NCI-H1417 (cell line): ENCODE measurements at places on chromosomes 1 and 21.

- DNase-seq = peak; percentile 63
Observed at GRCh38 chr1:209103092-209103491, 480.4 kb upstream of the CAMK1G start.

DNA sequence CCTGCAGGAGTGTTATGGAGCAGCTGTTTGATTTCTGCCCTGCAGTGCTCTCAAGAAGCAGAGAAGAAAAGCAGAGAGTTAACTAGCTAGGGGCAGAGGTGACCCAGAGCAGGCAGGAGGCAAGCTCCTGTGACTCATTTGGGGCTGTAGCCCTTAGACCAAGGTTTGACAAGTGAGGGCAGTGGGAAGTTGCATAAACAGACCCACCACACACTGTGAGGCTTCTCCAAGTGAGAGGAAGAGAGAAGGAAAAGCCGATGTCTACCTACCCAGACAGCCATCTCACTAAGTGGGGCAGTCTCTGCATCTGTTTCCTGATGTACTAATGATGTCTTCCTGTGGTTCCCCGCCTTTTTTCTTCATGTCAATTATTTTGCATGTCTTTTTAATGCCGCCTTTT lies 159.9 kb upstream of the NR5A2 start:
- DNase-seq = no peak

- no peak for DNase-seq
Observed at GRCh38 chr1:18481921-18482701, 1.4 kb downstream of the KLHDC7A start.

- DNase-seq = no peak
Observed at GRCh38 chr21:32929633-32930038, 96.1 kb upstream of the OLIG2 start.

DNA sequence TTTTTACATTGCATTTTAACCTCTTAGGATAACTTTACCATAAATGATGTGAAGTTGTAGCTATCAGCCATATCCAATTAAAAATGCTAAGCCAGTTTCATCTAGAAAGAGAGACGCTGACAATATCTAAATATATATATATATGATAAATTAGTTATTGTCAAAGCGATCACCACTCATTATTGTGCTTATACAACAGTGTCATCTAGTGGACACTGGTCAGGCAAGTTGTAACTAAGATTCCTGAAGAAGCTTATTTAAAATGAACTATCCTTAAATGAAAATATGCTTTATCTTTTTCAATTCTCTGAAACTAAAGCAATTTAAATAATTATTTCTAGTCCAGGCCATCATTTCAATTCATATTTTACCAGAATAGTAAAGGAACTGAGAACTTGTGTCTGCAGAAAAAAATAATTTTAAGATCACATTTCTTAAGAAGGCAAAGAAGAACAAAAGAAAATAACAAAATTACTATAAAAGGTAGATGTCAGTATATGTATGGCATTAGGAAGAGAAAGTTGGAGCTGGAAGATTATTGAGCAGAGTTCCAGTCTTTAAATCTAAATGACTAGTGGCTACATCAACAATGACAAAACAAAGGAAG lies 193.3 kb upstream of the SNX7 start:
- peak; percentile 76 for DNase-seq

GRCh38 chr21:43767984-43768867 lies 7.9 kb downstream of the CSTB start:
- DNase-seq = no peak

DNA sequence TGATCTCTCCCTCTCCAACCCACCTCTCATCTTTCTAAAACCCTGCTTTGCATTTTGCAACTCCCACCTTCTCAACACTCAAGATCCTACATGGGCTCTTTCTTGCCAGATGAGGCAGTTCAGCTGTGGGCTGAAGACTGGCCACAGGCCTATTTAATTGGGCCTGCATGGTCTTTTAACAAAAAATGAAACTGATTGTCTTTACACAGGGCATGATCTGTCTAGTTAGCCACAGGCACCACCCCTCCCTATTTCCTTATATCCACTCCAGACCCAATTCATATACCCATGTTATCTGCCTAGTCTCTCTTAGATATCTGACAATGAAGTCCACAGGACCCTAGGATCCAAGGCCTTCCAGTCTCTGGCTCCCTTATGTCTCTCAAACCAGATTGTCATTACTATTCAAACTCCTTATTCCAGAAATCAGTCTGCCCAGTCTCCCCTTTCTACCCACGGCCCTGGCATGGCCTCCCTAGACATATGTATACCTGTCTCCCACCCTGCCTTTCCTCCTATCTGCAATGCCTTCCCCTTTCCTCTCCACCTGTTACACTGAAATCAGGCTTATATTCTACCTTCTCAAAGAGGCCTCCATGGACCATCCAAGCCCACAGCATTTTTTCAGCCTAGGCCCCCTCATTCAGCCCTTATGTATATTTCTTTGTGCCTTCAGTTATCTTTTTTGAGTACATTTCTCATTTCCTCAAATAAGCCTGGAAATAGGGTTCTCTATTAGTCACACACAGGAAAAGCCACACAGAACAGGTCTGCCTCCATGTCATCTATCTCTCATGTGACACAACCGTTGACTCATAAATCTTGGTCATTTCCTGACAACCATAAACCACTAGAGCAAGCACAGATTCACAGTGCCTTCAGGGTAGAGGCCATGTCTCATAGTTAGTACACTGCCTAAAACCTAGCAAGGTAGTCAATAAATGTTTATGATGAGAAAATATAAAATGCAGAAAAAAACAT lies 39.0 kb downstream of the LPAR3 start:
- no peak for DNase-seq

DNA sequence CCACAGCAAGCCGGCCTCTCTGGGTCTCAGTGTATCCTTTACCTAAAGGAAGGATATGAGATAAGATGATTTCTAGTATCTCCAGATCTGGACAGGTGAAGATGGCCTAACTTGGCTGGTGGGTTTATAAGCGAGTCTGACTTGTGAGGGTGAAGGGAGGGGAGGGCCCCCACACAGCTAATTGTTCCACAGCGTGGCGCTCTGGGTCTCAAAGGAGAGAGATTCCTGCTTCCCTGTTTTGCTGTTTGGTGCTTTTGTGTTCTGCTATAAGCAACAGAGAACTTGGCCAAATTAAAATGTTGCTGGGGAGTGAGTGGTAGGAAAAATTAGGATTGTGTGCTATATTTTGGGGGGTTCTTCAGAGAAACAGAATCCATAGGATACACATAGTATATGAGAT lies 28.9 kb upstream of the NLRP3 start:
- DNase-seq = no peak

DNA sequence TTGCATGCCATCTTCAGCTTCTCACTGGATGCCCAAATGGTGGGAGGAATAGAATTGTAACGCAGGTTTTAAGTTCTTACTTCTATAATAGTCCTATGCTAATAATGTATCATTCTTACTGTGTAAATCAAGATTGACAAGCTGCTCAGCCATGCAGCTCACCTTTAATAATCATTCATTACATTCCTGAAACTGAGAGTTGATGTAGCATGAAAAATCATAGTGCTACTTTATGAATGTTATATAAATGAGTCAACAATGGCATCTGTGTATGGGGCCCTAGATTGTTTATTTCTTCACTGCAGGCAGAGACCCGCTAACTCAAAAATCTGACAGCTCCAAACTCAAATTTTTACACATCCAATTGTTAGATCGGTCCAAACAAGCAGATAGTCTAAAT lies 34.4 kb downstream of the FH start:
- no peak for DNase-seq

DNA sequence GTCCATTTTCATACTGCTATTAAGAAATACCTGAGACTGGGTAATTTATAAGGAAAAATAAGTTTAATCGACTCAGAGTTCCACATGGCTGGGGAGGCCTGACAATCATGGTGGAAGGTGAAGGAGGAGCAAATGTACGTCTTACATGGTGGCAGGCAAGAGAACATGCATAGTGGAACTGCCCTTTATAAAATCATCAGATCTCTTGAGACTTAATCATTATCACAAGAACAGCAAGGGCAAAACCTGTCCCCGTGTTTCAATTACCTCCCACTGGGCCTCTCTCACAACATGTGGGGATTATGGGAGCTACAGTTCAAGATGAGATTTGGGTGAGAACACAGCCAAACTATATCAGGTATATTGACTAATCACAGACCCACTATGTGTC lies 370.2 kb upstream of the USP24 start:
- DNase-seq = no peak

GRCh38 chr1:32919811-32920733 lies 18.9 kb upstream of the TMEM54 start:
- no peak for DNase-seq

- no peak for DNase-seq
Observed at GRCh38 chr21:34635307-34635706, 20.4 kb upstream of the RCAN1 start.

- DNase-seq = peak; percentile 82
Observed at GRCh38 chr1:161209790-161210409, 5.2 kb upstream of the FCER1G start.

GRCh38 chr1:183227422-183228346 lies 41.6 kb downstream of the LAMC2 start:
- peak; percentile 52 for DNase-seq

- no peak for DNase-seq
Observed at GRCh38 chr1:24536391-24536840, 19.5 kb upstream of the NCMAP start.

DNA sequence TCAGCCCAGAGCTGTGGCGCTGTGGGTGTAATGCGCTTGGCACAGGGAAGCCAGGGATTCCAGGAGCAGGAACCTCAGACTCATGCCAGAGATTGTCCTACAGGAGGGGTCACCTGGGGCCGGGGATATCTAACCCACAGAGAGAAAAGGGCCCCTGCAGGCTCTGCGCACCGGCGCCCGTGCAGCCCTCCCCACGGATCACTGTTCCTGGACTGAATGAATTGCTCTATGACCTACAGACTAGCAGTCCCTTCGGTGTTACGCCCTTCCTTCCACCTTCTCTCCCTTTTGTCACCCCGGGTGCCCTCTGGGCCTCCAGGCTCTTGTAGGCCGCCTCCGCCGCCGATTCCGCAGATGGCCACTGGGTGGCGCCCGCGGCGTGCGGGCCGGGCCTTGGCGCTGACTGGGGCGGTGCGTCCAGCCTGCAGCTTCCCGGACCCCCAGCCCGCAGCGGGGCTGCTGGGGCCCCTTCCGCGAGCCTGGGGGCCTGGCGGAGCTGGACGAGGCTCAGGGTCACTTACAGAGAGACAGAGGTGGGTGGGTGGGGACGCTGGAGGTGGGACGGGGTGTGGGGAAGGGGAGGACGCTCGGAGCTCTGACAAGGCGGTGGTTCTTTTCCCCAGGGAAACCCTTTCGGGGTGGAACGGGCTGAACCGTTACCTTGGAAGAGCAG lies 101.3 kb downstream of the IER5 start:
- DNase-seq = peak; percentile 82

- DNase-seq = no peak
Observed at GRCh38 chr1:7581754-7582459, 189.2 kb upstream of the VAMP3 start.

DNA sequence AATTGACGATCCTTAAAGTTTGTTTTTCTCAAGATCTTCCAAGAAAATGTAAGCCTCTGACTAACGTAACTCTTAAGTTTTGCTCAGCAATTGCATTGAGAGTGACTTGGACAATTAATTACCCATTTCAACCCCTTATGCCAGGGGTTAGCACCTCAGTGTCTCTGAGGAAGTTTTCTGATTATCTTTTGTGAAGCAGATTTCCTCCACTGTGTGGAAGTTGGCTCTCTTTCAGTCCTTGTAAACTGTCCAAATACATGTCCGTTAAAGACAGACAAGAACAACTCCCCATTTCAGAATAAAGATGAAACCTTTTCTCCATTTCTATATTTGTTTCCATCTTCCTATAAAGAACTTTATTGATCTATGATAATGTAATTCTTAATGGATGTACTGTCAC lies 296.4 kb upstream of the FMN2 start:
- DNase-seq = no peak

DNA sequence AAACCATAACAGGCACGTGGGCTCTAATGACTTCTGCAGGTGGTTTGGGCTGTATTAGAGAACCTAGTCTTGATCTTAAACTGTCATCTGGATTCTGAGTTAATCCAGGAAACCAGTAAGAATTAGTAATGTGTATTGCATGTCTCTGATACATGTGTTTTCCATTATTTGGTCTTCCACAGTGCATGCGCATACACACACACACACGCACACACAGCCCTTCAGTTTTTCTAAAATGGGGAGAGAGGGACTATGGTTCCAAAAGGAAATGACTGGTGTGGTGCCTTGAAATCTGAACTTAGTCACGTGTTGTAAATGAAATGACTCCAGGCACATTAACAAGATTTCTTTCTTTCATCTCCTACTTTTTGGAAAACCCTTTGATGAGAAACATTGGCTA lies 67.6 kb downstream of the OLFML2B start:
- no peak for DNase-seq

DNA sequence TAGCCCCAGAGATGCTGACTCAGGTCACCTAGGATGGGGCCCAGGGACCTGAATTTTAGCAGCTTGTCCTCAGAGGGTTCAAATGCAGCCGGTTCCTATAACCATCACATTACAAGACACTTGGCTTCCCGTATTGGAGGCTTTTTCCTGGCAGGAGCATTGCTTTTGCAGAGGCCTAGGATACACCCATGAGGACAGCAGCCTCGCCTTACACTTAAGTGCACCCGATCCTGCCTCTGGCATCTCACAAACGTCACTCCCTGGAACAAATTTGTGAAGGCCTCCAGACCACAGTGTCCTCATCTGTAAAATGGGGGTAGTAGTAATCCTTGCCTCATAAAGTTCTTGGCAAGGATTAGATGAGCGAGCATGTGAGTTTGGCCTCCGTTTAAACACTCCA lies 130.0 kb downstream of the KAZN start:
- no peak for DNase-seq

DNA sequence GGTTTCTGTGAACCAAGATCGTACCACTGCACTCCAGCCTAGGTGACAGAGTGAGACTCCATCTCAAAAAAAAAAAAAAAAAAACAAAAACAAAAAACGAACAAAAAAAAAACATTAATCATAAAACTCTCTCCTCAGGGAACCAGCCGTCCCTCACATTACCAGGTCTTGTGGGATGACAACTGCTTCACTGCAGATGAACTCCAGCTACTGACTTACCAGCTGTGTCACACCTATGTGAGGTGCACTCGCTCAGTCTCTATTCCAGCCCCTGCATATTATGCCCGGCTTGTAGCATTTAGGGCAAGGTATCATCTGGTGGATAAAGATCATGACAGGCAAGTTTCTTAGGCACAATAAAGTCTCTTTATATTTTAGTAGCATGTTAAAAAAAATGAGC lies 32.3 kb upstream of the AGO1 start:
- no peak for DNase-seq

GRCh38 chr1:100516857-100517256 lies 21.1 kb upstream of the GPR88 start:
- no peak for DNase-seq

- DNase-seq = peak; percentile 15
Observed at GRCh38 chr1:54987919-54988705, 7.7 kb downstream of the TMEM61 start.

- DNase-seq = no peak
Observed at GRCh38 chr1:233376382-233377110, 49.0 kb downstream of the MAP3K21 start.

DNA sequence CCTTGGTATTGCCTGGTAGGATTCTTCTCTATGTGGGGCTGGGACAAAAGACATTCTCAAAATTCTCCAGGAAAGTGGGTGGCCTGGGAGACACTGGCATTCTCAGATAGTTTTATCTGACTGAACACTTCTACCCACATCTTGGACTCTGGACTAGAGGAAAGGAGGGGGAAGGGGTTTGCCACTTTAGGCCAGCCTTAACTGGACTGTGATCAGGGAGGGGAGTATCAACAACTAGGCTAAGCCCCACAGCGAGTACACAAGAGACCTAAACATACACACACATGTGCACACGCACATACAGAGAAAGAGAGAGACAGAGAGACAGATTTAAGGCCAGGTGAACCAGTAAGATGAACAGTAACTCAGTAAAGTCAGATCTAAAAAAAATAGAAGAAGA lies 1.2 kb upstream of the SEMA6C start:
- no peak for DNase-seq

- no peak for DNase-seq
Observed at GRCh38 chr1:182968151-182968741, 15.3 kb upstream of the SHCBP1L start.
